Transverse colon (tissue), 4 donors: ENCODE measurements at places on chromosomes 11 and 22. TPM values are rescaled to one million over a fixed set of nuclear protein-coding genes. Genes with fewer than 3 reads are reported as not detected.

SSH3 gene
- total RNA-seq: 77.5 TPM

DNA sequence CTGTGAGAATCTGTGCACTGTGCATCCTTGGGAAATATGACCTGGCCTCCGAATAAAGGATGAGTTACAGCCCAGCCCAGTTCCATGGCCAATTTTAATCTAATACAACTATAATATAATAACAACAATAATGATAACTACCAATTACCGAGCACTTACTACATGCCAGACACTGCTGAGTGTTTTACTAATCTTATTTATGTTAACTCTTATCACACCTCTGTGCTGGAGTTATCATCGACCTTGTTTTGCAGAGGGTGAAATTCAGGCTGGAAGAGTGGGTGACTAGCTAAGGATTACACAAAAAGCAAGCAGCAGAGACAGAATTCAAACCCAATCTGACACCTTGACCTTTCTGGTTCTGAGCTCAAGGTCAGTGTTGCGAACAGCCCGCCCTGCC lies 83.9 kb downstream of the GALNT18 start:
- H3K27me3 ChIP-seq: no peaks in the 10 kb centered on the region
- H3K4me3 ChIP-seq: no peak overlapping the region
- peaks cover 3% of the 10 kb centered on the region for H3K4me1 ChIP-seq
- no peak for DNase-seq
- H3K36me3 ChIP-seq: no peaks in the 10 kb centered on the region

SYT7 gene
- 15.6 TPM for total RNA-seq

GRCh38 chr11:24496386-24496735 lies 492 bp upstream of the LUZP2 start:
- no peaks in the 10 kb centered on the region for H3K36me3 ChIP-seq
- peak overlapping the region; percentile 53 for H3K4me3 ChIP-seq
- DNase-seq: no peak

- H3K4me3 ChIP-seq: peak overlapping the region; percentile 40
- no peaks in the 10 kb centered on the region for H3K27me3 ChIP-seq
- DNase-seq: no peak
- H3K27ac ChIP-seq: peak overlapping the region; percentile 90
- H3K4me1 ChIP-seq: peaks cover 19% of the 10 kb centered on the region
These were observed 475 bp upstream of the AIP start for GRCh38 chr11:67482275-67482826.

GRCh38 chr11:132184079-132184478 lies 813.7 kb downstream of the NTM start:
- no peak for DNase-seq
- H3K4me3 ChIP-seq: no peak overlapping the region
- no peak overlapping the region for H3K27ac ChIP-seq
- H3K27me3 ChIP-seq: no peaks in the 10 kb centered on the region
- H3K36me3 ChIP-seq: no peaks in the 10 kb centered on the region

MMP13 gene
- not detected for total RNA-seq

LRP4 gene
- 12.4 TPM for total RNA-seq

- no peak for DNase-seq
- no peaks in the 10 kb centered on the region for H3K27me3 ChIP-seq
- peaks cover 18% of the 10 kb centered on the region for H3K4me1 ChIP-seq
- no peaks in the 10 kb centered on the region for H3K36me3 ChIP-seq
- H3K4me3 ChIP-seq: no peak overlapping the region
These were observed 2.7 kb upstream of the DPP3 start for GRCh38 chr11:66477263-66478201.

GRCh38 chr22:33083212-33083611 lies 25.0 kb upstream of the SYN3 start:
- no peak for DNase-seq
- H3K36me3 ChIP-seq: no peaks in the 10 kb centered on the region
- no peaks in the 10 kb centered on the region for H3K4me1 ChIP-seq
- no peak overlapping the region for H3K4me3 ChIP-seq

LDLRAD3 gene
- total RNA-seq: 3.0 TPM

GRCh38 chr22:36687516-36687915 lies 16.0 kb downstream of the CACNG2 start:
- no peaks in the 10 kb centered on the region for H3K36me3 ChIP-seq
- H3K27me3 ChIP-seq: peaks cover 63% of the 10 kb centered on the region
- H3K27ac ChIP-seq: no peak overlapping the region
- no peak for DNase-seq

GRCh38 chr22:25359601-25360261 lies 140.3 kb downstream of the CRYBB2 start:
- peaks cover 16% of the 10 kb centered on the region for H3K36me3 ChIP-seq
- H3K4me1 ChIP-seq: peaks cover 8% of the 10 kb centered on the region
- H3K27ac ChIP-seq: no peak overlapping the region
- no peak overlapping the region for H3K4me3 ChIP-seq
- no peaks in the 10 kb centered on the region for H3K27me3 ChIP-seq
- no peak for DNase-seq

DNA sequence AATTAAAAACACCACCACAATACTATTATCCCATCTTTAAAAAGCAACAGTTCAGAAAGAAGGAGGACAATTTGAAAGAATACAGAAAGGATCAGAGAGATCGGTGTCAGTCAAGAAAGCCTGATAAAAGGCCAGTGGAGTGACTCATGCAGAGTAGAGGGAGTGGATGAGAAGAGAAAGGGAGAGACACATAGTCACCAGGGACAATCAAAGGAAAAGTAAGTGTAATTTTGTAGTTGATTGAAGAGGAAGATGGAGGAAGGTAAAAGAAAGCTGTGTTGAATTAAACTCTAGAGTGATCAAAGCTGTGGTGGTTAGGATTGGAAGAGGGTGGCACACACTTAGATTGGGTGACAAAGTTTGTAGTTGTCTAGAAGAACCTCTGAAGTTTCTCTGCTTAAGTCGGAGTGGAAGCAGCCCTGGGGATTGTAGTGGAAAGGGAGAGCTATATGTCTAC lies 14.1 kb downstream of the SPECC1L start:
- H3K4me1 ChIP-seq: peaks cover 23% of the 10 kb centered on the region
- no peaks in the 10 kb centered on the region for H3K36me3 ChIP-seq
- no peak overlapping the region for H3K4me3 ChIP-seq
- no peaks in the 10 kb centered on the region for H3K27me3 ChIP-seq
